OCI-LY7 (cell line): ENCODE measurements at places on chromosomes 4 and X. TPM values are rescaled to one million over a fixed set of nuclear protein-coding genes. Genes with fewer than 3 reads are reported as not detected.

DNA sequence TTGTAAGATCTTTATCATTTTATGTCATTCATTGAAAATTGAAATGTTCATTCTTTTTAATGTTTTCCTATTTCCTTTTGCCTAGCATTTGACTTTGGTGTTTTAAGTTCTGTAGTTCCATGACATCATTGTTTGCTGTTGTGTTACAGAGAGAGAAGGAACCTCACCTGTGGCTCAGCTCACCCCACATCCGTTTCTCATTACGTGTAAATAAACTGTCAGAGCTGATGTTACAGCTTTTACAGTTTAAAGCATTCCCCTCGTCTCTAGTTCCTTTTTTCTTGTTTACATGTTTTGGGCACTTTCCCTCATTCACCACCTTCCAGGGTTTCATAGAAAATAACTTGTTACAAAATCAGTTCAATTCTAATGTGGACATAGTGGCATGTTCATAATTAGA, 137.2 kb downstream of the FNIP2 start:
- peak; percentile 58 for DNase-seq

DNA sequence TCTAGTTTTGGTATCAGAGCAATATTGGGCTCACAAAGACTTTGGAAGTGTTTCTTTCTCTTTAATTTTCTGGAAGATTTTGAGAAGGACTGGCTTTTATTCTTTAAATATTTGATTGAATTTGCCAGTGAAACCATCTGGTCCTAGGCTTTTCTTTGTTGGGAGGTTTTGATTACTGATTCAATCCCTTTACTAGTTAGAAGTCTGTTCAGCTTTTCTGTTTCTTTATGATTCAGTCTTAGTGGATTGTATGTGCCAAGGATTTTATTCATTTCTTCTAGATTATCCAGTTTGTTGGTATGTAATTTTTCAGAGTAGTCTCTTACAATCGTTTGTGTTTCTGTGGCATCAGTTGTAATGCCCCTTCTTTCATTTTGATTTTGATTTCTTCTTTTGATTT, 28.6 kb downstream of the GLRB start:
- DNase-seq, result no peak

HPF1 gene
- total RNA-seq, result 26.2 and 29.5 TPM in 2 replicates

- no peak for DNase-seq
Observed at GRCh38 chrX:14006540-14006939, 23.2 kb downstream of the GEMIN8 start.

DNA sequence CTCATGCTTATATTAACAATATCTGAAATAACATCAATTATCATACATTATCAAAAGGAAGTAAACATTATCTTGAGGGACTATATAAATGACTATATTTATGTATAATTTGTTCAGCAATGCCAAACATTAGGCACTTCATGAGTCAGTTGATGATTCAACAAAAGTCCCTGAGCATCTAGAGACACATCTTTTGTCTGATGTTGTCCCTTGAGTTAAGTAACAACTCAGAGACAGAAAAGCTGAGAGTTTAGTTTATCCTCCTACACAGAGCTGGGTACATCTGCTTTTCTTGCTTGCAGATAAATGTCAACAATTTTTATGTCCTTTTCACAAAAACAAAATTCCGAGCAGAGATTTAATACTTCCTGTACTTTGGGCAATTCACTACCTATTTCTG, 311.1 kb downstream of the INPP4B start:
- DNase-seq, result no peak

DNA sequence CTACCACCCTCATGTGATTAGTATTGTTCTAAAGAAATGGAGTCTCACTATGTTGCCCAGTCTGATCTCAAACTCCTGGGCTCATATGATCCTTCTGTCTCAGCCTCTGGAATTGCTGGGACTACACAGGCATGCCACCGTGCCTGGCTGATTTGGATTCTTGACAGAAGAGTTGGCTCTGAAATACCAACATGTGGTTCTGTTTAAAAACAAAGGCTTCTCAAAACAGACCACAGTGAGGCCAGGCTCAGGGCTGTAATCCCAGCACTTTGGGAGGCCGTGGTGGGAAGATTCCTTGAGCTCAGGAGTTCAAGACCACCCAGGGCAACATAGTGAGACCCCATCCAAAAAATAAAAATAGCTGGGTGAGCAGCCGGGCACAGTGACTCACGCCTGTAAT, 126.7 kb downstream of the DHRSX start:
- no peak for DNase-seq

DAPP1 gene
- 69.8 and 71.9 TPM in 2 replicates for total RNA-seq

GRCh38 chr4:79626611-79627010, 218.6 kb upstream of the GK2 start:
- no peak for DNase-seq

TECRL gene
- total RNA-seq, result not detected in 2 replicates

SLC4A4 gene
- not detected in 2 replicates for total RNA-seq

- DNase-seq, result no peak
Observed at GRCh38 chrX:103573202-103573601, 12.1 kb upstream of the TCEAL4 start.
